Stimulated activated CD4-positive, alpha-beta T cell treated with anti-CD3 and anti-CD28 coated beads, Interleukin-4, amount 100 ng/mL, for 1 hour (primary cell): ENCODE measurements at places on chromosomes 2 and 18.

DNA sequence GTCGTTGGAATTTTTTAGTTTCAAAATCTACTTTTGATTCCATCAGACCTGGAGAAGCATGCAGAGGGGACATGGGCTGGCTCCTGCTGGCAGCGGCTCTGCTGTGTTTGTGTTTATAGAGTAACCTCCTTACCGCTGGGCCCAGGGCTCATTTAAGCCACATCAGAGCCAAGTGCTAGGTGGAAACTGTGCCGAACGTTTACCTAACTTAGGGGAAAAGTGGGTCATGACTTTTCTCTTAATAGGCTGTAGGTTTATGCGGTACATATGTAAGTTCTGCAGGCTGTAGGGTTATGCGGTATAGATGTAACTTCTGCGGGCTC is 17.7 kb downstream of the CNDP2 start:
- no peak for DNase-seq

GRCh38 chr2:226802573-226802972 is 3.0 kb upstream of the IRS1 start:
- no peak for DNase-seq

DNA sequence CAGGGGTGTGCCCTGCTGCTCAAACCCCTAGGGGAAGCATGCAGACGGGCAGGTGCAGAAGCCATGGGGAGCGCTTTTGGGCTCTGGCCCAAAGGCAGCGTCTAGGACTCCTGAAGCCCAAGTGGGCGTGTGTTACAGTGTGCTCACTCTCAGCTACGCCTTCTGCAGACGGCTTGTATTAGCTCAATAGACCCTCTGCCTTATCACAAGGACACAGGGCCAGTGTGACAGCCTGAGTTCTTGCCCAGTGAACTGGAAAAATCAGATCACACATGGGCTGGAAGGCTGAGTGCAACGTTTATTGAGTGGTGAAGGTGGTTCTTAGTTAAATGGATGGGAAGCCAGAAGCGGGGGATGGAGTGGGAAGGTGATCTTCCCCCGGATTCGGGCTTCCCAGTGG is 210.9 kb downstream of the CDH20 start:
- DNase-seq: no peak

GRCh38 chr2:235533616-235534385 is 40.0 kb downstream of the AGAP1 start:
- no peak for DNase-seq

- DNase-seq: no peak
These were observed 69.3 kb downstream of the SUMO1 start for GRCh38 chr2:202169131-202169530.

GRCh38 chr2:31324016-31324633 is 90.2 kb downstream of the EHD3 start:
- no peak for DNase-seq

DNA sequence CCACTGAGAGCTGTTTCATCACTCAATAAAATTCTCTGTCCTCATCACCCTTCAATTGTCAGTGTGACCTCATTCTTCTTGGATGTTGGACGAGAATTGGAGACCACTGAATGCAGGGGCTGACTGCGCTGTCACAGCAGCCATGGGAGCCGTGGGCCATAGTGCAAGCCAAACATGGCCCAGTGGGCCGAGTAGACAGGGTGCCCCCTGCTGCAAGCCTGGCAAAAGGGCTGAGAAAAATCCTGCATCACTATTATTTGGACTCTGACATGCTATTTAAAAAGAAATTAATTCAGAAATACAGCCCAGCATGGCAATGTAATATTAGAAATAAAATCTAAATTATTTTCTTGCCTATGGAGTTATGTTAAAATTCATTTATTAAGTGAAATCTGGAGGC is 67.8 kb upstream of the FAM98A start:
- no peak for DNase-seq

DNA sequence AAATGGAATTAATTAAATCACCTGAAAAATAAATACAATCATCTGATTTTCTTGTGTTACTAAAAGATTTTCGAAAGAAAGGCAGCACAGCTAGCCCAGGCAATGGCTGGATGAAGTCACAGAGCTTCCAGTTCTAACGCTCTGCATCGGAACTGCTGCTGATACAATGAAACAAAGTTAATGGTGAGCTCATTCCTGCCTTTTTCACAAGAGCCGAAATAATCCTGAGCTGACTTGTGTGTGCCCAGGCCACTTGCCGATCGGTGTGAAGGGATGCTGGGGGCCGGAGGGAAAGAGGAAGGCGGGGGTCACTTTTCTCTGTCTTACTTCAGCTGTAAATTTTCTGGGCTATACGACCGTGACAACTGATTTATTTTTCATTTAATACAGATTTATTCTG is 149.5 kb downstream of the INO80D start:
- no peak for DNase-seq

DNA sequence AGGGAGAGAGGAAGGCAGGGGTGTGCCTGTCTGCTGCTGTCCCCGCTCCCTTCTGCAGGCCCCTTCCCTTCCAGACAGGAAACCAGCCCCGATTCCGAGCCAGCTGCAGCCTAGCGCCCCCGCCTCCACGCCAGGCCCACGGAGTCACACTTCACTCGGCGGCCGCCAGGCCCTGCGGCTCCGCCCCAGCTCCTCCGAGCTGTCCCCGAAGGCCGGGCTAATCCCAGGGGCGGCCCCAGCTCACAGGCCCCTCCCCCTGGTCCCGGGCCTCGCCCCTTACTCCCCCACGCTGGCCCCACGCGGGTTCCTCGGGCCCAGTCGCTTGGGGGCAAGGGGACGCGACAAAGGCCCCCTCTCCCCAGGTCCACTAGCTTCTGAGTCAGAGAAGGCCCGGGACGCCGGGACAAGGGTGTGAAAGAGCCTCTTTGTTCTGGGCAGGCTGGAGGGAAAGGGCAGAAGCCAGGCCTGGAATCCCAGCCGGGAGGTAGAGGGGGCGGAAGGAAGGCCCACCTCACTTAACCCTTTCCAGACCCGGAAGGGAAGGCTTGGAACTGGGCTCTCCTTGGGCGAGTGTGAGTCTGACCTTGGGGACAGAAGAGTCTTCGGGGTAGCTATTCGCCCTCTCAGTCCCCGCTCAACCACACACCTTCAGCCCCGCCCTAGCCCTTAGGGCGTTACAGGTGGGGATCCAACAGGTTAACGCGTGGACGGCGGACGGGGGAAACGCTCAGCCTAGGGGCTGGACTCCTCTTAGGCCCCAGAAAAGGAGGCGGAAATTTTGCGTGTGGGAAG is 1.2 kb downstream of the RTKN start:
- peak; percentile 51 for DNase-seq
